ENCODE measurements at places on chromosomes 3 and 15.

DNA sequence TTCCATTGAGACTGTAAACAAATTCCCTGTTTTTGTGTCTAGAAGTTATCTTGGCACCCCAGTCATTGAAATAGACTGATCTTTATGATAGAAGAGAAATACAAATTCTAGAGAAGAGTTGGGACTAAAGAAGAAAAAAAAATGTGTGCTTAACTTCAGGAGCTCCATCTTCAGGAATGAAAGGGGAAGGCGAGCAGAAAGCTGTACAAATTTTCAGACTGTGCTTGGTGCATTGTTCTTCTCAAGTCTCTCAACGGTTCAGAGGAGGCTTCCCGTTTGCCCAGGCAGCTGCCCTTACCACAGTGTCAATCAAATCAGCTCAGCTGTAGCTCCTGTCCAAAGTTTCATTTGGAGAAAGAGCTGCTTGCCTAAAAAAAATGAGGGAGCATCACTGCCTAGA is 41.7 kb downstream of the OXSM start:
- no peak for DNase-seq

DNA sequence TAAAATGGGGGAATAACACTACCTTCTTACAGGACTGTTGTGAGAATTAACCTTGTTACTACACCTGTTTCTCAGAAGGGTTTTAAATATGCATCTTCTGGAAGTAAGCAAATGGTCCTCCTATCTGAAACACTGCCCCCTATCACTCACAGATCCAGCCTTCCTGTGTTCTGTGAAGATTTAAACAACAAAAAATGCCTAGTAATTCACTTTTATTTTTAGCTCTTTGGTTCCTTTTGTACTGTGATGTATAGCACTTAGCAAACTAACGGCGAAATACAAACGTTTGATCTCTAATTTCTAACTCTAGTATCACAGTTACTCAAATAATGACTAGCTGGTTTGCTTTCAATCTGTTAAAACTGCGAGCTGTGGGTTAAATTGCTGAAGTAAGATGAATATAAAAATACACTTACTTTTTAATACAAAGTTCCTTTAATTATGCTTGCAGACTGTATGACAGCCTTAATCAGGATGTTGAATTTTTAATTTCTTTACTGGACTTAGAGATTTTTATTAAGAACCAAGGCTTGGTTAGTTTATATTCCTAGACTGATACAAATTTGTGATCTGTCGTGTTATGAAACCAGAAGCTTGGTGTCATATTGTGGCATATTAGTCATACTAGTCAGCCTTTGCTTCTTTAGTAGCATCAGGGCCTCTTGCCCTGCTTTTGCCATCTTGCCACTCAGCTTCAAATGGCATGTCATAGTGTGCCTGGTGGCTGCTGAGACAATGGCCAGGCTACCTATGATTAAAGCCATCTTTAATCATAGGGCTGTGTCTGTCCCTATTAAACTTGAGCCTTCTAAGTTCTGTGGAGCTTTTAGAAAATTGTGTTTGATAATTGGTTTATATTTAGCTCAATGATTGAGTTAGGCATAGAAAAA is 9.2 kb downstream of the EIF3J start:
- no peak for DNase-seq

- no peak for DNase-seq
Observed at GRCh38 chr15:76062286-76062685, 2.5 kb downstream of the TMEM266 start.

- no peak for DNase-seq
Observed at GRCh38 chr3:48467110-48467454, 20.5 kb downstream of the ATRIP start.

GRCh38 chr3:46479696-46480095 is 15.0 kb upstream of the LTF start:
- DNase-seq: no peak

GRCh38 chr15:67593562-67593961 is 51.1 kb downstream of the MAP2K5 start:
- DNase-seq: no peak

GRCh38 chr15:93997071-93997658 is 234.2 kb upstream of the MCTP2 start:
- DNase-seq: no peak

DNA sequence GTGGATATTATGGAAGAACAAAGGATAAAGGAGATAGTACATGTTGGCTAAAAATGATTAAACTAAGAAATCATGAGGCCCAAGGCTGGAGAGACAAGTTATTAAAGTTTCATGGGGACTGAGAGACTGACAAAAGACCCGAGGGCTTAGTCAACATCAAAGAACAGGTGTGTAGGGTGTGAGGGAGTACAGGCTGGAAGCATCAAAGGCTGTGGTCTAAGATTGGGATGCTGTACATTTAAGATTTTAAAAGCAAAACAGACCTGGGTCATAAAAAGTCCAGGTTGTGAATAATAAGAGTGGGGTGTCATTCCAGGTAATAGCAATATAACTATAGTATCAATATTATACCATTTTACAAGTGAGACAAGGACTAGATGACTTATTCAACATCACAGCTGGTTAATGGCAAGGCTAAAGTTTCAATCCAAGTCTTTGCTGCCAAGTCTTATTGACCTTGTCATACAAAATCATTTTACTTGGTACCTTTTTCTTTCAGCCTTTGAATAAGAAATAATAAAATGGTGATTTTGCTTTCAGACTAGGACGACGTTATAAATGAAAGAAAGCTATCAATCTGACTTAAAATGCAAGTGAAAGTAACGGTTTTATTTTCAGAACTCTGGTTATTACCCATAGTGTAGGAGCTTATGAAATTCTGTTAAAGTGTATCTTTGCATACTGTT is 211.6 kb downstream of the TNIK start:
- no peak for DNase-seq

DNA sequence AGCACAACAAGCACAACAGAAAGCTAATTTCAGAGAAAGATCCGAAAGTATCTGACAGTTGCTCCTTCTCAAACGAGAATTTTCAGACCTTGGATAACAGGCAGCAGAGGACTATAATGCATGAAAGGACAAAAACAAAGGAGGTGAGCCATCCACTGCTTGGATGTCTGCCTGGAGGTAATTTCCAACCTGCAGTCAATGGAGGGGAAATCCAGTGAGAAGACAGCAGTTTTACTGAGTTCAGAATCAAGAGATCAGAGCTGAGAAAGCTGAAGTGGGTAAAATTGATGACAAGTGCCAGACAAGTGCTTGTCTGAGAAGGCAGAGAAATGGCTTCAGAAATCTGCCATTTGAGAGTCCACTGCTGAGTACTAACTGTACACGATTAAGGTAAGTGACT is 22.1 kb downstream of the UBE3A start:
- DNase-seq: no peak

DNA sequence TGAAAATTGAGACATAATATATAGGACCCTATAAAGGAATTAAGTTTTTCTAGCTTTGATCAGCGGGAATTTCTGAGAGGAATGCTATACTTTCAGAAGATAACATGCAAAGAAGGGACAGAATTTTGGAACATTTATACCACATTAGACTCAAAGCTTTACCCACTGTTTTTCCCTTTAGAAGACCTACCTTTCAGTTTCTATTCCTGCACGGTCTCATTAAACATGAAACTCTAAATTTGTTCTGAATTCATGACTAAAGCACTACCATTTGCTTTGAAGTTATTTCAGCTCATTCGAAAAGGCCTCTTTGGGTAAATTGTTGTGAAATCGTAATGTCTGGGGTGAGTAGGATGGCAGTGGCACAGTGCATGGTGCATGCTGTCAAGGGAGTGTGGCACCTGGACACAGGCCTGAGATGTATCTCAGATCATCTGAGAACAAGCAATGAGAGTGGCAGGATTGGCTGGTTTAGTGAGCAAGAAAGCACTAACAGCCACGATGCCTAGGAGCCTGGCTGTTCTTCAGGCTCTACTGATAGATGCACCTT is 42.5 kb downstream of the CHCHD4 start:
- no peak for DNase-seq

- no peak for DNase-seq
Observed at GRCh38 chr3:69439643-69440270, 53.9 kb upstream of the FRMD4B start.

DNA sequence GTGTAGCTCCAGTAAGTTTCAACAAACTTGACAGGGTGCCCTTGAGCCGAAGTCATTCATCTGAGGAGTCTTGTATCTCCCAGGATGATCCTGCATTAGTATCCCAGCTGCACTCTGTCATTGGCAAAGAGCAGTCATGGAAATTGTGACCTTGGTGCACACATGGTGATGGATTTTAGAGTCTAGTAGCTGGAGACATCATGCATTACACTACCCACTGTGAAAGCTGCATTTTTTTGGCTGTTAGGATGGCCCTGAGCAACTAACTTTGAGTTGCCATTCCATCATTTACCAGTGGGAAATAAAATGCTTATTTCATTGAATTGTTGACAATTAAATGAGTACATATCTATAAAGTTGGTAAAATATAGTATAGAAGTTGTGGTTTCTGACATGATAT is 552.6 kb upstream of the CBLB start:
- DNase-seq: no peak

DNA sequence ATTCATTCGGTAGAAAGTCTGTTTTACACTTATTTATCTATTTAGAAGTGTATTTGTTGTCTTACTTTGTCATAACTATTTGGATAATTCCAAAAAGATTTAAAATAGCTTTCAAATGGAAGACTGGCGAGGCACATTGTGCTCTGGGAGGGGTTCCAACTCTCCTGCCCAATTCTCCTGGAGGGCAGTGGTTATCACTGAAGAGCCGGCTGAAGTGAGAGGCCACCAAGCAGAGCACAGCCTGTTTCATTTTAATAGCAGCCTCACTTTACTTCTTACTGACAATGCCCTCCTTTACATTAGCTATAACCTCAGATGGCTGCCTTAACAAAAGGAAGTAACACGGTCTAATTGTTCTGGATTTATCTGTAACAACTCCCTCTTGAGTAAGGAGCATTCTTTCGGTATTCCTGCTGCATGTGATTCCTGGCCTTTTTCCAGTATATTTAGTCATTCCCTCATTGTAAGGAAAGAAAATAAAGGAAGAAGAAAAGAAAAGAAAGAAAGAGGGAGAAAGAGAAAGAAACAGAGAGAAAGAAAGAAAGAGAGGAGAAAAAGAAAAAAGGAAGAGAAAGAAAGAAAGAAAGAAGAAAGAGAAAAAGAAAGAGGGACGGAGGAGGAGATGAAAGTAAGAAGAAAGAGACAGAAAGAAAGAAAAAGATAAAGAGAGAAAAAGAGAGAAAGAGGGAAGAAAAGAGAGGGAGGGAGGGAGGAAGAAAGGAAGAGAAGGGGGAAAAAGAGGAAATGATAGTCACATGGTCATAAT is 339.8 kb upstream of the WNT5A start:
- no peak for DNase-seq

DNA sequence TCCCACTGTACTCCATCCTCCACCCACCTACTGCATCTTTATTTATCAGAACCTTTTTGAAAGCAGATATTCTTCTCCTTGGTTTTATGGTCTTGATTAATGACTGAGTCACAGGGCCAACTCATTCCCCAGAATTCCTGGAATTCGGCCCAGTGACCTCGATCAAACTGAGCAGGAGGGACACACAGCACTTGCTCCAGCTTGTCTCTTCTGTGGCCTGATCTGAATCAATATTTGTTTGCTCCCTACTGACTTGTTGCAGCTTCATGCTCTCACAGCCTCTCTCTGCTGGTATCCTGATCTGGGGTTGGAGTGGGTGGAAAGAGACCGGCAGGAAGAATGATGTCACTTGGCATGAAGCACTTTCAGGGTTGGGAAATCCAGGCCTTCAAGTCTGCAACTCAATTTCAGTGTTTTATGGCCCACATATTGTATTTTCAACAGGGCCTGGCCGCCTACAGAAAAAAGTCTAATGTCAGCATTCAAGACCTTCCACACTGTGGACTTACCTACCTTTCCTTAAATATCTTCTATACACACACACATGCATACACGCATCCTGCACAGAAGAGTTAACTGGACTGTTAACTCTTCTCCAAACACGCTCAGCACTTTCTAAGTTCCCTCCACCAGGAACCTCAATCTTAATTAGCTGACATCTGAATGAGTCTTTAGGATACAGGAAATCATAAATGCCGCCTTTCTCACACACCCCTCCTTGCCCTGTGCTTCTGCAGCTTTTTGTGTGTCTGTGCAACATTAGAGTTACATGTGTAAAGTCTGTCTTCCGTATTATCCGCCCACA is 4.6 kb downstream of the ANXA2 start:
- DNase-seq: no peak

- no peak for DNase-seq
Observed at GRCh38 chr3:119550192-119550910, 9.1 kb downstream of the CD80 start.
